SW 1271 (cell line): ENCODE measurements at places on chromosomes 7 and 10.

DNA sequence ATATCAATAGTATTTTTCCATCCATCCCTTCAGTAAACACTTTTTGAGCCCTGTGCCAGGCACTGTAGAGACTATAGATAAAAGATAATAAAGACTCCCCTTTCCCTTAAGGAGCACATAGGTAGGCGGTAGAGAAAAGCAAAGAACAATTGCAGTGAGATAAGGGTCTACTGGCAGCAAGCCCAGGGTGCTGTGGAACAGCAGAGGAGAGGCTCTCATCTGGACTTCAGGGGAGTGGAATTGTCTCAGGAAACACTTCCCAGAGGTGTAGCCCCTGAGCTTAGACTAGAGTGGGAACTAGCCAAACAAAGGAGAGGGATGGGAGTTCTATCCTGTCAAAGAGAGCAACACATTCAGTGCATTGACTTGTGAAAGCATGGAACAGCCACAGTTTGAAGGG lies 102.0 kb downstream of the NRF1 start:
- no peak for DNase-seq

DNA sequence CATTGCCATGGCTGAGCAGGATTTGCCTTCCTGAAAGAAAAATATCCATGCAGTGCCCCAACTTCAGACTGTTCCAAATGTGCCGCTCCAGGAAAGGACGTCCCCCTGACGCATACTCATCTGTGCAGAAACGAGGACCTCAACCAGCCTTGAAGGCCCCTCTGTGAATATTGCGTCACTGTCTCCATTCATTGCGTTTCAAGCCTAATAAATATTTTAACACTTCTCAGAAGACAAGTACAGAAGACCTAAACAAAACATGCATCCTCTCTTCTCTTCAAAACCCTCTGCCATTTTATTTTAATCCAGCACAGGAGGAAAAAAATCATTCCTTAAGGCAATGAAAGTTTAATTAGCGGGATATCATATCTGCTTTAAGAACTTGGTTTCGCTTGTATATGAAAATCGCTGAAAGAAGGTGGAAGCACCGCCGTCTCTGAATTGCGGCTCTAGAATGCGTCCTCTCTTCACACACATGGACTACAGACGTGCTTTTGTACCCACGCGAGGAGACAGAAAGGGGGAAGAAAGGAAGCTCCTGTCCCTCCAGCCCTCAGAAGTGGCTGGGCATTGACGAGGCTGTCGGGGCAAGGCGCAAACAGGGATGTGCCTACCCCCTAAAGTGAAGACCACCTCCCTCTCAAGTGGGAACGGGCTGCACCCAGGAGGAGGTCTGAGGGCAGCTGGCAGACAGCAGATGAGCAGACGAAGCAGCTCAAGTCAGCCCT lies 36.8 kb downstream of the RGS10 start:
- DNase-seq, result no peak

- DNase-seq, result no peak
Measured at GRCh38 chr10:71981015-71981875, 17.1 kb downstream of the CHST3 start.

- no peak for DNase-seq
Measured at GRCh38 chr10:484925-485661, 204.4 kb downstream of the DIP2C start.

DNA sequence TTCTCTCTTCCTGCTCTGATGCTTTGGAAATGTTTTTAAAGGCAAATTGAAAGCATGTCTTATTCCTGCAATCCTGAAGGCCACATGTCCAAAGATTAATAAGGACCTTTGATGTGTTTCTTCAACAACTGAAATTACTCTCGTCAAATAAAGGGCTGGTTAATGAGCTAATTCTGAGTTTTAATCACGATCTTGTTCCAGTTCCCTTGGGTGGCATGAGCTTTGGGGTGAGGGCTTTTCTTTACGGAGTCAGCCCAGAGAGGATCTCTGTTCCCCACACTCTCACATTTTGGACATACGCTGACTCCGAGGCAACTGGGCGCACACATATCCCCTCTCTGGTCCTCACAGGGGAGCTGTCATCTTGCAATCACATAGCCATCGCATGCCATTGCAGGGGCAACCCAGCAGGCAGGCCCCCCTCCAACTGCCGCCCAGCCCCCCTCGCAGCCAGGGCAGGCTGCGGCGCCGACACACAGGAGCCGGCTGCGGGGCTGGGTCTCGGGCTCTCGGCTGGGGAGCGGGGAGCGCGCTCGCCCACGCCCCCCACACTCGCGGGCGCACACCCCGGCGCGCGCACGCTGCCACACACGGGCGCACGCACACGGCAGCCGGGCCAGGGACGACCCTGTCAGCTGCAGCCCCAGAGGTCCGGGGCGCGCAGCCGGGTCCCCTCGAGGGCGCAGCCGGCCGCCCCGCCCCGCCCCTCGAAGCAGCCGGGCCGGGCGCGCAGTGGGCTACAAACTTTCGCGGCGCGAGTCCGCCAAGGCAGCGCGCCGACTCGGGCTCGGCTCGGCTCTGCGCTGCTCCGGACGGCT lies at the start of gene GDF10:
Gene GDF10 (plus strand): TSS at position 587 of the 818 bp plus-strand sequence. CDS start 455 bp downstream, outside the sequence.
- no peak for DNase-seq

- no peak for DNase-seq
Measured at GRCh38 chr7:106143711-106144337, 31.7 kb upstream of the SYPL1 start.

GRCh38 chr7:17709599-17709998 lies 230.7 kb downstream of the SNX13 start:
- no peak for DNase-seq

DNA sequence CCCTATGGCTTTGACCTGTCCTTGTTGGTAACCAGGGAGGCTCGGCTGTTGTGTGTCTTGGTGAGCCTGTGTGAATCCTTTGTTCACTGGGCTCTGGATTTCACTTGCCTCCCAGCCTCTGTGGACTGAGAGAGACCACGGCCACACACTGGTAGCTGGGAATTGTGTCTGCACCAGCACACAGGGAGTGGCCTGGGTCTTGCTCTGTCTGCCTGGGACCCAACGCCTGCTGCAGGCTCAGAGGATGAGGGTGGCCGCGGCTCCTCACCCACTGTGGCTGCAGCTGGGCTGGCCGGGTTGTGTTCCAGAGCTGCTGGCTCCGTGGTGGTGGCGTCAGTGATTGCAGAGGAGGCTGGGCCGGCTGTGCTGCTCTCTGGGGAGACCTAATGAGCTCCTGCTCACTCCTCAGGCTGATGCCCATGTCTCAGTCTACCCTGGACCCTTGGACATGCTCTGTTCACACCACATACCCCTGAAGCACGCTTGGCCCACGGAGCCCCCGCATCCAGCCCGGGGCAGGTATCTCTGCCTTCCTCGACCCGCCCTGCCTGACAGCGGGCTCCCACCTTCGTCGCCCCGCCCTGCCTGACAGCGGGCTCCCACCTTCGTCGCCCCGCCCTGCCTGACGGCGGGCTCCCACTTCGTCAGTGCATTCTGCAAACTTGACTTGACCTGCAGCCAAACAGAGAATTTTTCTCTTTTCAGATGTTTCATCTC lies 328.5 kb downstream of the ADARB2 start:
- no peak for DNase-seq

DNA sequence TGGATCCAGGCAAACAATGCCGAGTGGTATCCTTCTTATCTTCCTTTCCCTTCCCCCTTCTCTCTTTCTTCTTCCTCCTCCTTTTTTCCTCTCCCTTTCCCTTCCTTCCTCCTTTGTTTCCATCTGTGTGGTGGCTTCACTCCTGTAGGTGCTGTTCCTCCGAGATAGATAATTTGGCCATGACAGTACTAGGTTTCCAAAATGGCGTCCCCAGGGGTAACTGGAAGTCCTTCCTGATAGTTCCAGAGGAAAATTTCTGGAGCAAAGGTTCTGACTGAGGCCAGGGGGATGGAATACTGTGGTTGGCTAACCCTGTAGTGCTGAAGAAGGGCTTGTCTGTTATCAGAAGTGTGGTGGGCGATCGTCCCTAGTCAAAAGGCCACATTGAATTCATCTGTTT lies 52.5 kb upstream of the CCDC6 start:
- DNase-seq, result no peak
